A549 (cell line): ENCODE measurements at places on chromosomes 2 and 18. TPM values are rescaled to one million over a fixed set of nuclear protein-coding genes. Genes with fewer than 3 reads are reported as not detected.
A peak's percentile ranks its signal among the peaks of the same experiment; 100 is the strongest.

DNA sequence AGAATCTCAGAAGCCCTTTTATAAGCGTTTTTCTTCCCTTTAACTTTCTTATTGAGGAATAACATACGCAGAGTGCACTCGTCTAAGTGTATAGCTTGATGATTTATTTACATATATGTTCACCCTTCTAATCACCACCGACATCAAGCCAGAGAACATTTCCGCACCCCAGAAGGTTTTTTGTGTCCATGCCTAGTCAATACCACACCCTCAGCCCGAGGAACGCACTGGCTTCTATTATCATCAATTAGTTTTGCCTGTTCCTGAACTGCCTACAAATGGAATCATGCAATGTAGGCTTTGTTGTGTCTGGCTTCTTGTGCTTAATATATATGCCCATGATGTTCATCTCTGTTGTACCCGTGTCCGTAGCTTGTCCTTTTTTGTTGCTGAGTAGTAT is 27.7 kb downstream of the SDC1 start:
- no peak for DNase-seq

- DNase-seq: no peak
Observed at GRCh38 chr2:35501076-35501475, 854.5 kb upstream of the CRIM1 start.

The SFTPB gene
- 0.08 TPM in 1 of 3 replicates, not detected in the others for polyA plus RNA-seq

GRCh38 chr2:189082376-189082975 is 97.1 kb downstream of the COL5A2 start:
- DNase-seq: no peak

DNA sequence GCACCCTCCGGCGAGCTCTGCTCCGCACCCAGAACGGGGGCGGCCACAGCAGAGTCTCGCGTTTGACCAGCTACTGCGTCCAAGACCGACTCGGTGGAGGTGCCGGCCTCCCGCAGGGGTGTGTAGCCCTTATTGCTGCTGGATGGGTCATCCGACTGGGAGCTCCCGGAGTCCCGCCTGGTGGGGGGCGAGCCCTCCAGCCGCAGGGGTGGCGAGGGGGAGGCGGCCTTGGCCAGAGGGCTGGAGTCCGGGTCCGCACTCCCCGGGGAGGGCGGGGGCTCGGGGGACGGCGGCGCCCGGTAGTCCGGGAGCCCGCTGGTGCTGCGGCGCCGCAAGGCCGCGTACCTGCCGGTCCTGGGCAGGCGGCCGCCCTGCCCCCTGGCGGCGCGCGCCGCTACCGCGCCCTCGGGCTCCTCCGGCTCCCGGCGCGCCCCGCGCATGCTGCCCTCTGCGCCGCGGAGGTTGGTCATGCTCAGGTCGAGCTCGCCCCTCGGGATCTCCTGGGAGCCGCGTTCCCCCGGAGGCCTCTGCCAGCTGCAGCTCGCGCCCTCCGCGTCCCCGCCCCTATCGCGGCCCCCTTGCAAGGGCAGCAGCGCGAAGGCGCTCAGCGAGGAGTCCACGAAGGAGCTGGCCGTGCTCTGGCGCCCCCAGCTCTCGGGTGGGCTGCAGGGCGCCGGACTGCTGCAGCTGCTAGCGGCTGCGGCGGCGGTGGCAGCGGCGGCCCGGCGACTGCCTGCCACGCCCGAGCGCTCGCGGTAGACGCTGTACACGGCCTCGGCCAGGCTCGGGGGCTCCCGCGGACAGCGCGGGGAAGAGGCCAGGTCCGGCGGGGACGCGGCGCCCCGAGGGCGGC is 4.8 kb downstream of the TMEM200C start:
- DNase-seq: peak; percentile 29

DNA sequence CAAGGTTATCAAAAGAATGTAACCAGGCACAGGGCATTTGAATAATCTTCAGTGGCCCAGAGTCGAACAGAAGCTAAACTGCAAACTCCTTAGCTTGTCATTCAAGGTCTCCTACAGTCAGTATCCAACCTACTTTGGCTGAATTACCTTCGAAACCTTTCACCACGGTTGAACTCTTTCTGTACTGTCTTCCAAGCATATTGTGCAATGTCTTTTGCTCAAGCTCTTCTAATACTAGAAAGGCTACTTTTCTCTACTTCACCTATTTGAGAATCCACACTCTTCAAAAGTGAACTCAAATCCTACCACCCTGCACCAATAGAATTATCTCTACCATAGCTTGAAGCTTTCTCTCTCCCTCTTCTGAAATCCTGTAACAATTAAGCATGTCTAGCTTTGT is 142.9 kb downstream of the NR4A2 start:
- DNase-seq: no peak
